NCI-H146 (cell line): ENCODE measurements at places on chromosomes 7 and 10.

- DNase-seq = peak; percentile 76
Observed at GRCh38 chr7:101743241-101743994, 74.0 kb upstream of the CUX1 start.

GRCh38 chr10:62166331-62167131 is 102.1 kb downstream of the RTKN2 start:
- DNase-seq = no peak

- no peak for DNase-seq
Observed at GRCh38 chr7:15686957-15687545, 568 bp upstream of the MEOX2 start.

DNA sequence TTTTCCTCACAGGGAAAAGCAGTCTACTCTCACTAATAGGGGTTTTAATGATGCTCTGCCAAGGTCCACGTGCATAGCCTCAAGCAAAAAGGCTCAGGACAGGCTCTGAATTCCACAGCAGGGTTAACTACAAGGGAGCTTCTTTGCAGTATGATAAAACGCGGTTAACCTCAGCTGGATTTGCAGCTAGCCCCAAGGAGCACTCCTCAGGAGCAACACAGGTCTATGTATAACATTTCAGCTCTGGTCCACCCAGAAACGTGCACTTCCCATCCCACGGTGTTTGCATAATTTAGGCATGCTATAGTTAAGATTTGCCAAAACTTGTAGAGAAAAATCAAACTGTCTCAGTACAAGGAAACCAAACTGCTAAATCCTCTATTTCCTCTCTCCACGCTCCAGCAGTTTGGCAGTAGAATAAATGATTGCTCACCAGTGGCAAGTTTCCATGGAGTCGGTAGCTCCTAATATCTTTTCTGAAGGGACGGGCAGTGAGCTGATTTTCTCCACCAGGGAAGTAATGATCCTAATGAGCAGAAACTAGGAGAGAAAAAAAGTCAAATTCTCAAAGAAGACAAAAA is 13.1 kb upstream of the ASB4 start:
- DNase-seq = peak; percentile 42

DNA sequence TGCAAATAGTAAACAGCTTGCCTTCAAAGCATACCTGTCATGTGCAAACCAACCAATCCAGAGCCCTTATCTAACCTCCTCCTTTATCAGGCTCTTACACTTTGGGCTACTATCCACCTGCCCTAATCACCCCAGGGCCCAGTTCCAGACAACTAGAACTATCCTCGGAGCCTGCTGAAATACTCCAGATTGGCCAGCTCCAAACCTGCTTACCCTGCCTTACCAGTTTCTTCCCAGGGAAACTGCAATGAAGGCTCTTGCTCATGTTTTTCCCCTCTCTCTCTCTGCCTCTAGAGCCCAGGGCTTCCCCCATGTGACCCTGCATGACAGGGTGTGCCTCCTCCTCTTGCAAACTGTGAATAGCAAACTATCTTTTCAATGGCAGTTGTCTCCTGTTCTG is 81.4 kb upstream of the CAPZA2 start:
- DNase-seq = no peak

DNA sequence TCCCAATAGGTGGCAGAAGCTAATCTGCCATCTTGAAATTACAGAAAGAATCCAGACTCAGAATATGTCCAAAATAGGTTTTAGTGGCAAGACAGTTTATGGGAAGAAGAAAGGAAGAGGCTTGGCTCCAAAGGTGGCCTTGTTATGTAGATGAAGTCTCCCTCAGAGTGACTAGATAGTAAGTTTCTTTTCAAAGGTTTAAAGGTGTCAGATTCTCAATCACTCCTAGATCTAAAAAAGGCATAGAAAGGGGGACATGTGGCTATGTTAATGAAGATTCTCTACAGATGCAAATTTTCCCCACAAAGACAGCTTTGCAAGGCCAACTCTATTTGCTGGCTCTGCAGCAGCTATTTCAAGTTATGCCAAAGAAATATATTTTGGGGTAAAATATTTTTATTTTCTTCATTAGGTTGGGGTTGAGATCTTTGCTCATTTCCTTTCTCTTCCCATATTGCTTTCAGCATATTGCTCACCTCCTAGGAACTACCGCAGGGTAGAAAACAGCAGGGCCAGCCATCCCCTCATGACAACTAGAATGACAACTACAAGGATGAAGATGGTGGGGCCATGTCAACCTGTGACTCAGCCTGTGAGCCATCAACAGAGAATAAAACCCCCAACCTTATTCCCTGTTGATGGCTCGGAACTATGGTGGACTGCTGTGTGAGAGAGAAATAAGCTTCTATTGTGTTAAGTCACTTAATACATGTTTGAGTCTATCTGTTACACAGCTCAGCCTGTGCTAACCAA is 274.0 kb upstream of the GALNT17 start:
- DNase-seq = no peak

DNA sequence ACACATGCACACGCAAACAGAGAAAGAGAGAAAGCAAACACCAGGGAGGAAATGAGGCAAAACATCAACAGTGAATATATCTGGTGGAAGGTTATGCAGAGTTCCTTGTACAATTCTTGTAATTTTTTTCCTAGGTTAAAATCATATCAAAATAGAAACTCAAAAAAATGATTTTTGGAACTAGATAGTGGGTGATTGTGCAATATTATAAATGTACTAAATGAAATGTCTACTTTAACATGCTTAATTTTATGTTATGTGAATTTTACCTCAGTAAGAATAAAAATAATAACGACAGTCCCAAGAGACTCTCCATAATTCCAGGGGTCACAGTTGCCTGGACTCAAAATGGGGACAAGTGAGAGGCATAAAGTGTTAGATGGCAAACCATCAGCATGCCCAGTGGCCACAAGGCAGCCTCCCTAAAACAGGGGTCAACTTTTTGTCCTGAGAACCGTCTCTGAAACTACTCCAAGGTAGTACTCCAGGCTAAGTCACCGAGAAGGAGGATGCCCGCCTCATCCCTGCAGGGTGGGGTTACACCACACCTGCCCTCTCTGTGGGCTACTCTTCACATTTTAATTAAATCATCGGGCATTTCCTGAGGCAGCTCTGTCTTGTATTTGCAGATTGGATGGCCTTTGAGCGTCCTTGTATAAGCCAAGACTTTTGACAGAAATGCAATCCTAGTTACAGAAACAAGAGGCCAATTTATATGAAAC is 267.7 kb downstream of the ELMO1 start:
- no peak for DNase-seq

- DNase-seq = no peak
Observed at GRCh38 chr7:155234950-155235789, 62.5 kb upstream of the INSIG1 start.

- DNase-seq = no peak
Observed at GRCh38 chr7:102814025-102814471, 65.2 kb downstream of the FAM185A start.

DNA sequence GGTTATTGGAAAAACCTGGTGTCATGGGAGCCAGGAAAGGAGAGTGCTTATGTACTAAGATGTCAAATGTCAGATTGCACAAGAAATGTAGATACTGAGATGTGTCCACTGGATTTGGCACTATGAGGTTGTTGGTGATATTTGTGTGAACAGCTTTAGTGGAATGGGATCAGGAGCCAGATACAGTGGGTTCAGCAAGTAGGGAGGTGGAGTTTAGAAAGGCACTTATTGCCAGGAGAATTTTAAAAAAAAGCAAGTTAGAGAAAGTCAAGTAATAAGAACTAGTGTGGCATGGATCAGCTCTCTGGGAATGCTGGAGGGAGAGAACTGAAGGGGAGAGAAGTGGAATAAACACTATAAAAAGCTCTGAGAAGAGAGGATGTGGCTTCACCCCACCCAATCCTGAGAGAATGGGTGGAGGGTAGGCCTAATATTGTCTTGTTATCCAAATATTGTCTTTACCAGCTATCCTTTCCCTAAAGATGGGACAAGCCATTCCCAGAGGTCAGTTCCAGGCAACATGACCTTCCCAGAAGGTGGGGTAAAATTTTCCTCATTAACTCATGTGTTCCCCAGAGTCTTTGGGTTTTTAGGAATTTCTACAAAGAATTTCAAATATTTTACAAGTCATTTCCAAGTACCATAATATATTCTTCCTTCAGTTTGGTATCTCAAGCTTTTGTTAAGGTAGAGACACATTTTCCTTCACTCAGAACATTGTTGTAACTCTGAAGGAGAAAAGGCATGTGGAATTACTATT is 42.3 kb downstream of the ENTPD1 start:
- no peak for DNase-seq

GRCh38 chr10:86678999-86679792 is 10.9 kb downstream of the LDB3 start:
- DNase-seq = no peak

DNA sequence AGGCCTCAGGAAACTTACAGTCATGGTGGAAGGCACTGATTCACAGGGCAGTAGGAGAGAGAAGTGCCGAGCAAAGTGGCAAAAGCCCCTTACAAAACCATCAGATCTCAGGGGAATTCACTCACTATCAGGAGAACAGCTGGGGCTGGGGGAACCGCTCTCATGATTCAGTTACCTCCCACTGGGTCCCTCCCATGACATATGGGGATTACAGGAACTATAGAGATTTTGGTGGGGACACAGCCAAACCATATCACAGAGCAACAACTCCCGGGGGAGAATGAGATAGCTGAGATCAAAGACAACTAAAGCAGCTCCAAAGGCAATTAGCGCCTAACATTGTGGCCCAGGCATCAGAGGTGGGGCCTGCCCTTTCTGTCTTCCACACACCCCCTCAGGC is 85.4 kb upstream of the VOPP1 start:
- no peak for DNase-seq

GRCh38 chr7:15558756-15559155 is 3.1 kb downstream of the AGMO start:
- peak; percentile 20 for DNase-seq

DNA sequence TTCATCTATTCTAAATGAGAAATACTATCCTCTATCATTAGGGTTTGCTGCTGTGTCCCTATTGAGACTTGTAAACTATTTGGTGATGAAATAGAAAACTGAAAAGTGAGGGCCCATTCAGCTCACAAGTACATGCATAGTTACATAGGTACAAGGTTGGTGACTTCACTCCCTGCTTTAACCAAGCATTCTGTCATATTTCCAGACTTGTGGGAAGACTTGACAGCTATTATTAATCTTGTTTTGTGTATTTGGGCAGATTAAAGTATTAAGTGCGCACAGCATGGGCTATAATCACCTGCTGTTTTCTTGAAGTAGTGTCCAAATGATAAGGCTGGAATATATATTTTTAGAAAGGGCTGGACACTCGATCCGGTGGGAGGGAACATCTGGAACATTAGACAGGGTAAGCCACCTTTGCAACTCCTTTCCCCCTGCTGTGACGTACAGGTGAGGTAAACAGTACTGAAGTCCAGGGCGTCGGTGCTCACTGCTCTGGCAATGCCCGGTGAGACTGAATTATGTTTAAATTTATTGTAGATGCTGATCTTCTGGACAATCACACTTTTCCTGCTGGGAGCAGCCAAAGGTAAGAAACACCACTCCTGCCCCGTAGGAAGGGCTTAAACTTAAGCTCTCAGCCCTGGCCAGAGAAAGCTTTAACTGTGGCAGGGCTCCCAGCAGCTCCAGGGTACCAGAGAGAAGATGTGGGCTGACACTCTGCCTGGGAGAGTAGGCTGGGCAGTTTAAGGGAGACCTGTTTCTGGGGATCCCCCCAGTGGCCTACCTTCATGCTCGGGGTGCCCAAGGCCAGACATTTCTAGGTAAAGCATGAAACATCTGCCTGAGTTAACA is at the start of gene PNLIPRP1:
TSS of gene PNLIPRP1 (plus strand) at position 370 of the 855 bp plus-strand sequence. CDS start at position 541, 171 bp downstream.
- no peak for DNase-seq

DNA sequence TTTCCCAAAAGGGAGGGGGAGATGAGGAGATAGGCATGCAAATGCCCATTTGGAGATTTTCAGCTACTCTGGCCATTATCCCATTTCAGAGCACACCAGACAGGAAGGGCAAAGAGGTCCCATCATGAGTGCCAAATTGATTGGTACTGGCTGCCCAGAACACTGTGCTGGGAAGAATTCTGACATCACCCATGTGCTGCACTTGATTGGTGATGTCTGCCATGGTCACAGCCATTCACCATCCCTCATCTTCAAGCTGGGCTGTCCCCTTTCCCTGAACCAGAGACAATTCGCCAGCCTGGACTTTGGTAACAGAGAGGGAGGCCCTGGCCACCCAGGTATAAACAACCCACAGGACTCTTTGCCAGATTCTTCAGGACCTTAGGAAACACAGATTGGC is 23.2 kb upstream of the RADIL start:
- DNase-seq = no peak

- DNase-seq = peak; percentile 39
Observed at GRCh38 chr7:5424749-5425506, 1.3 kb upstream of the TNRC18 start.

GRCh38 chr10:89505640-89506275 is 29.6 kb downstream of the SLC16A12 start:
- DNase-seq = no peak

GRCh38 chr7:3520206-3520605 is 219.2 kb downstream of the SDK1 start:
- DNase-seq = peak; percentile 94

GRCh38 chr7:1810961-1811849 is 141.1 kb downstream of the ELFN1 start:
- DNase-seq = no peak

- no peak for DNase-seq
Observed at GRCh38 chr10:132115732-132116131, 50.0 kb downstream of the JAKMIP3 start.

- no peak for DNase-seq
Observed at GRCh38 chr10:66353422-66353821, 572.4 kb upstream of the LRRTM3 start.

DNA sequence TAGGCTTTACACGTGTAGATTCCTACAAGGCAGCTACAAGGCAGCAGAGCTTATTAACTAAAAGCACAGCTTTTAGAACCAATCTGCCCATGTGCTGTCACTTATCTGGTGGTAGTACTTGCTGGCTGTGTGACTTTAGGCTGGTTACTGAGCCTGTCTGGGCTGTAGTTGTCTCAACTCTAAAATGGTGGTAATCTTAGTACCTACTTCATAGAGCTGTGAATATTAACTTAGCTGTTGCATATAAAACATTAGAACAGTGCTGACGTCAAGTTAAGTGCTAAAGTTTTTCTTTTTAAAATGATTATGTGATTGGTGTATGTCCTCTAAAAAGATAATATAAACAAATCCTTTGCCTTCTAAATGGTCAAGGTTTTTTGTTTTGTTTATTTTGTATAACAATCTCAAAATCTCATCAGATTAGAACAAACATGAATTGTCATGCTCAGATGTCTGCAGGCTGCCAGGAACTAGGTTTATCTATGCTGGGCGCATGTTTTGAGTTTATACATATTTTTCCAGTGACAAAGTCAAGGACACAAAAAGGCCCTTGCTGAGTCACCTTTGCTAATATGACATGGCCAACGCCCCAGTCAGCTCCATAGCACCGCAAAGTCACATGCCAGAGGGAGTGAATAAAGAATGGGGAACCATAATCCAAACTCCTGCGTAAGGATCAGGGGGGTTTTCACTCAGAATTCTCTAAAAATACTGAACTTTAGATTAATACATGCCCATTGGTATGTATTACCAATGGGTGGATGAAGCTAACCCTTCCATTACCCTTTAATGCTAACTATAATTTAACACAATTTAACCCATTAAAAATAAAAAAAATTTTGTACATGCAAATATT is 39.8 kb upstream of the ARL4A start:
- DNase-seq = no peak
